T47D (cell line): ENCODE measurements at places on chromosomes 3 and 15.

GRCh38 chr3:146581080-146581601, 24.0 kb downstream of the PLSCR5 start:
- DNase-seq = no peak

DNA sequence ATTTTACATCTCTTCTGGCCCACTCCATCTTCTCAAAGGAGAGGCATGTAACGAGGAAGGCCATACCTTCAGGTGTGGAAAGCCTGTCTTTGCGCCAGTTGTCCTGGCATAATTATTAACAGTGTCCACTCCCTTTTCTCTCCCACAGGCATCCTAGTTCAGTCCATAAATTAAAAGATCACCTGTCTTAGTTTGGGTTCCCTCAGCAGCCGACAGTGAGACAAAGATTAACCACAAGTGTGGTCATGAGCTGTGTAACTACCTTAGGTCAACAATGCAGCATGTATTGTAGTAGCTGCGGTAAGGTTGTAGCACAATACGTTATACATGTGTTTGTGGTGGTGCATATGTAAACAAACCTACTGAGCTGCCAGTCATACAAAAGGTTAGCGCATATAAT, 103.3 kb upstream of the GALNT15 start:
- no peak for DNase-seq

- peak; percentile 9 for DNase-seq
Measured at GRCh38 chr3:97131476-97131875, 317.1 kb downstream of the EPHA6 start.

- DNase-seq = no peak
Measured at GRCh38 chr15:99264125-99264524, 12.8 kb downstream of the LRRC28 start.

DNA sequence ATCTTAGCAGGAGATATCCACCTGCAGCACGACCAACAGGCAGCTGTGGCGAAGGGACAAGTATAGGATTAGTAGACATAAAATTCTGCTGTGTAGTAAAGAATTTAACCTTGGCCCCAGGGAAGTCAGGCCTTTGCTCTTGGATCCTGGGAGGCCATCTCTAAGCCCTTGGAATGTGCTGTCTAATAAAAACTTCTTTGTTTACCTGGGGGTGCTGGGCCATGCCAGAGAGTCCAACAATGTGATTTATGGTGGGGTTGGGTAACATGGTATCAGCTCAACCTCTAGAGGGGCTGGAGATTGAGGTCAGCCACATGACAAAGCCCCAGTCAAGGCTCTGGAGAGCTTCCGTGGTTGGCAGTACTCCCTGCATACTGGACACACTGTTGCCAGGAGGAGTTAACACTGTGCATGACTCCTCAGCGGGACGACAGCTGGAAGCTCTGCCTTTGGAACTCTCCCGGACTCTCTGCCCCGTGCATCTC, 52.4 kb downstream of the HEG1 start:
- no peak for DNase-seq

DNA sequence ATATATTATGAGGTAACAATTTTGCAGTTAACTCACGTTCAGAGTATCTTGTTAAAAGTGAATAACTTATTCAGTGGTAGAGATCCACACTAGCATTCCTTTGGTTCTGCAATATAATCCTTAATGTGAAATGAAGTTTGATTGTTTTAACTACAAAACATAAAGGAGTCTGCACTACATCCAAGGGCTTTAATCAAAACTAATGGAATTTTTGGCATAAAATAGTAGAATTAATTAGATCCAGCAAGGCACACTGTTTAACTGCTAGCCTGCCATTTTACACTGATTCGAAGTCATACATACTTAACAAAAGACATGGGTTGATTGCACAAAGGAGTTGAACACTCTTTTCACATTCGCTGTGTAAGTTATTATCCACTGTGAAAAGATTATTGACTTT, 263.0 kb upstream of the ROBO2 start:
- DNase-seq = no peak

DNA sequence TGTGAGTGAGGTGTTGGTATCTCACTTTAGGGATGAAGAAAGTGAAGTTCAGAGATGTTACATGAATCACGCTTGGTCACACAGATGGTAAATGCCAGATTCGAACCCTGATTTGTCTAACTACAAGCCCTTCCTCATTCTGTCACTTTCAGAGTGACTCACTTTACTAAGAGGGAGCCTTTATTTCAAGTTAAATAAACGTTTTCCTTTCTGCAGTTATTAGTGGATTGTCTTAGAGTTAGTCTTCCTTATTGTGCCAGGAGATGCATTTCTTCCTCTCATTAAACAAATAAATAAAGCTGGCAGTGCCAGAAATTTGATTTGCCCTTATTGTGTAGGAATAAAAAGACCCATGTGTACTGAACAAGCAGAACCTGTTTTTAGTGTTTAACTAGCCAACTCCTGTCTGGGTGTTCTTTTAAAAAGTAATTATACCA, 162.5 kb downstream of the AKAP13 start:
- DNase-seq = peak; percentile 79

DNA sequence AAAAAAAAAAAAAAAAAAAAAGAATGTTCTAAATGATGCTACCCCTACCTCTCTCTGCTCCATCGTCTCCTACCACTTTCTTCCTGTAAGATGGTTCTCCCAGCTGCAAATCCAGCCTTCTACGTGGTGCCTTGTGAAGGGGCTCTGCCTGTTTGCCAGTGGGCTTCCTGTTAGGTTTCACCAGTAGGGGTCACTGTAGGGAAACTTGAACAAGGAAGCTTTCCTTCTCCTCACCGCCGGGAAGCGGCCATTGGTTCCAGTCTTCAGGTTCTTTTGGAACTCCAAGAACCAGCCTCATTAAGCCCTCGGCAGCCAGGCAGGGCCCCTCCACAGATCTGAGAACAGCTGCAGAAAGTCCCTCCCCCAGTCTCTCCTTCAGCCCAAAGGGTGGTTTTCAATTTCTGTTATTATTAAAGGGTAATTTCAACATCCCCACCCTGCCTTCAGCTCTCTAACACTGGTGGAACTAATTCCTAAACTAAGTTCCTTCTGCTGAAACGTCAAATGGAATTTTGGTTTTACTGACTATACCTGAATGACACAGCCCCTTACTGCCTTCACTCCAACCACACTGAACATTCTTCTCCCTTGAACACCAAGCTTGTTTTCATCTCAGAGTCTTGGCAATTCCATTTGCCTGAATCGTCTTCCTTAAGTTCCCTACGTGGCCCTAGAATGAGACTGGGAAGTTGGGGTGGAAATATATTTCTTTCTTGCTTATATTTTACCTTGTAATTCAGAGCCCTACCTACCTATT, 13.5 kb downstream of the MCCC1 start:
- peak; percentile 64 for DNase-seq

DNA sequence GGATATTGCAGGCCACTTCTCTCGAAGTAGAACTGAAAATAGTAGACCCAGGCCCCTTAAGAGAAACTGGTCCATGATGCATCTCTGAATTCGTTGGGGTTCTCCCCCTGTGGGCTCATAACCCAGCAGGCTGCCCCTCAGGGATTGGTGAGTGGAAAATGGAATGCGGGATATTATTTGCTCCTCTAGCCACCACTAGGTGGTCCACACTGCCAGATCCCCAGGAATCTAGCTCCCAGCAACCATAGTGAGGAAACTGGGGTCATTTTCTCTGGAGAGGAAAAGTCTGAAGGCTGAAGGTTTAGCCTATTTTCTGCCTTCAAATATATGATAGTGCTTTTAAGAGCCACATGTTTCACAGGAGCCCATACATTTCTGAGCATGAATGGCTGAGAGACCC, 6.7 kb downstream of the CX3CR1 start:
- DNase-seq = no peak

DNA sequence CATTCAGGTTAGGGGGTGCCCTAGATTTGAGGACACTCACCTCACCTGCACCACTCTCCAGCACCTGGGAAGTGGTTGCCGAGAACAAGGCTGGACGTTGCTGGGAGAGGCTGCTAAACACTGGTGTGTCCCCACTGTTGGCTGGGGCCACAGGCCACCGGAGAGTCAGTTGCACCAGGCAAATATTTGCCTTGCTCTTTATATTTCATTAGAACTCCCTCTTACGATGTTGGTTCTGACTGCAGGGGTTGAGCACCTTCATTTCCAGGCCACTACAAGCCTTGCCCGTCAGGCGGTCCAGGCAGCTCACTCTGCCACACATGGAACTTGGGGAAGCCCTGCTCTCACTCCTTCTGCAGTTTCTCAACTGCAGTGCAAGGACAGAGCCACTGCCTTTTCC, 30.7 kb downstream of the HCN4 start:
- DNase-seq = no peak

DNA sequence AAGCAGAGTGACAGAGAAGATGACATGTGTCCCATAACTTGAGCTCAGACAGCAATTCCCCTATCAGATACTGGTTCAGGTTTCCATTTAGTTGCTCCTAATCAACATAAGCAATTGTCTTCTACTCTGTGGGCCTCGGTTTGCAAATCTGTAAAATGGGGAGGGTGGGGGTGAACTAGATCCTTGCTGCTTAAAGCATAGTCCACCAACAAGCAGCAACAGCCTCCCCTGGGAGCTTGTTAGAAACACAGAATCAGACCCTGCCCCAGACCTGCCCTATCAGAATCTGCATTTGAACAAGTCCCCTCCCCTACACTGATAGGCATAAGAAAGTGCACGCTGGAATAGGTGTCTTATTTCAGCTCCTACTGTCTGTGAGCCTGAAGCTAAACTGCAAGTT, 87.8 kb downstream of the CEMIP start:
- no peak for DNase-seq

DNA sequence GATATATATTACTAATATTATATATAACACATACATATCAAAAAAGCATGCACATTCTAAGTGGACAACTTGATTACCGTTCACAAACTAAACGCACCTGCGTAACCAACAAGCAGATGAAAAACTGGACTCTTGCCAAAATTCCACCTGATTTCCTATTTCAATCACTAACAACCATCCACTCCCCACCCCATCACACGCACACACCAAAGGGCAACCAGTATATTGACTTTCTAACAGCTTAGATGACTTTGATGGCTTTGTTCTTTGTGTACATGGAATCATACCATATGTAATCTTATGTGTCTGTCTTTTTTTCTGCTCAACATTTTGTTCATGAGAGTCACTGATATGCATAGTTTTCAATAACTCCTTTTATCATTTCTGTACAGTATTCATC, 496.8 kb upstream of the ARRDC4 start:
- no peak for DNase-seq

- peak; percentile 61 for DNase-seq
Measured at GRCh38 chr3:42159706-42160472, 68.7 kb downstream of the TRAK1 start.

DNA sequence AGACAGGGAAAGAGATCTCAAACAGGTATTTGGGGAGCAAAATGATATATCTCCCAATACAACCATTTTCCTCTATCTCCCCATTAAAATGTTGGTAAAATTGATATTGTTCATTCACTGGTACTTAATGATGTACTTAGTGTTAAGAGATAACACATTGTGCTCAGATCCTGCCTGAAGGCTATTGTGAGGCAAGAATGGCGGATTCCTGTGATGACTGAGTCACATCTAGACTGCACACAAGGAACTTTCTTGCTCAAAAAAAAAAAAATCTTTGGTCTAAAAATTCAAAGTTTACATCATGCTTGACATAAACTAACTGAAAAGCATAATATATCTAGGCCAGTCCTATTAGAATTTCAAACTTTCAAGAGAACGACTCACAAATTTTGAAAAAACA, 171.1 kb upstream of the TTC14 start:
- no peak for DNase-seq

DNA sequence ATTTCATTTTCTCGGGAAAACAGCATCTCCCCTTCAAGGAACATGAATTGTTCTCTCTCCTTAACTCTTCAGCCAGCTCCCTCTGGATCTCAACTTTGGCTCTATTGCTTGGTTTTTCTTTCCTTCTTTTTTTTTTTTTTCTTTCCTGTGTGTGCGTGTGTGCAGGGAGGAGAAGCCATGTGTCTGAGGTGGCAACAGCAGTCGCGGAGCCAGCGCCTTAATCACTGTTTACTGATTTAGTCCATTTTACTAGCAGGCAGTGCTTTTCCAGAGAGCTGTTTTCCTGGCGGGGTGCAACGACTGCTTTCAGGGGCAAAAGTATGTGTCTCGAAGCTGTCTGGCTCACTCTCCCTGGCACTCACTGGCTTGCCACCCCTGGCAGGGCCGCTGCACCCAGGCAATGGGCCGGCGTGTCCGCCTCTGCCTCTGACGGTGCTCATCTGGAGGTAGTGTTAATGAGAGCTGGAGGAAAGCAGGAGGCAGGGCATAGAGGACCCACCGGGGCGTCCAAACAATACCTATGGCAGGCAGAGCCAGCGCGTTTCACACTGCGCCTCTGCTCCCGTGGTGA, 835.4 kb upstream of the NR2F2 start:
- DNase-seq = no peak
